Ecto neural progenitor cell (in vitro differentiated cells): ENCODE measurements at places on chromosomes 5 and 9.

DNA sequence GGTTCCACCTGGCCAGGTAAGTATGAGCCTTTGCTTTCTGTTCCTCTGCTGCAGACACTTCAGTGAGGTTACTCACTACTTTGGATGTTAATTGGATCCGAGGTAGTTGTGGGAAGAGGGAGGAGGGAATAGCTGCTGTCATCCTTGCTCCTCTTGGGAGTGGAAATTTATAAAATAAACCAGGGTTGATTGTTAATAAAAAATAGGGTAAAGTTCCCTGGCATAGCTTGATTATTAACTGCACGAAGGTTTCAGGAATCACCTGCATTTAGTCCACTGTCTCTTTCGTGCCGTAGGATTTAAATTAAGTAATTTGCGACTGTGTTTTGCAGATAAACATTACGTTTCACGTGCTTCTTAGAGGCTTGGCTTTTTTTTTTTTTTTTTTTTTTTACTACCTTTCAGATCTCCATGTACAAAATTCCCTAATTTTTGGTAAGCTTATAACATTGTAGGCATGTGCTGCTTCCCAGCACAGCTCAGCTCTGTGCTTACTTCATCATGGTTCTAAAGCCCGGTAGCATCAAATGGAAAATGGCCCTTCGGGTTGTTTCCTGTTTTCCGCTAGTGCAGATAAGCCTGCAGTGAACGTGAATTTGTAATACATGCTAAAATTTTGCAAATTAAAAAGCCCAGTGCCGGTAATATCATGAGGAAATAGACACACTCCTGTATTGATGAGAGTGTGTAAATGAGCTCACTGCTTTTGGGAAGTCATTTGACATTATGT lies 26.9 kb upstream of the LTC4S start:
- no peak for DNase-seq

DNA sequence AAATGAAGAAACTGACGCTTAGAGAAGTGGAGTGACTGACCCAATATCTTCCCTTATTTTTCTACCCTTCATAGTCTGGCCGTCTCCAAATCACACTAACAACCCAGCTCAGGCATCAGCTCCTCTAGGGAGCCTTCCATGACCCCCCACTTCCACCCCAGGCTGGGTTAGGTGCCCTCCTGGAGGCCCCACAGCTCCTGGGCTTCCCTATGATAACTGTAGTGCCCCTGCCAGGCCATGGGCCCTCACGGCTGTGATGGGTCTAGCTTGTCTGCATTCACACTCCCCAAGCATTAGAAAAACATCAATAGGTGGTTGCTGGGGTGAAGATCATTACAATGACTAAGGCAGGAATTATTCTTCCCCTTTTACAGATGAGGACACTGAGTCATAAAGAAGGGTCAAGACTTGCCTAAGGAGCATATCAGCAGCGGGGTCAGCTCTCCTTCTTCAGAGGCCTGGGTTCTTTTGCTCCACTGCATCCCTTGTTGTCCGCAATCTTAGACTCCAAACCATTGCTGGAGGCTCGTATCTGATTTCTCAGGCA lies 7.3 kb downstream of the CORO2A start:
- no peak for DNase-seq

DNA sequence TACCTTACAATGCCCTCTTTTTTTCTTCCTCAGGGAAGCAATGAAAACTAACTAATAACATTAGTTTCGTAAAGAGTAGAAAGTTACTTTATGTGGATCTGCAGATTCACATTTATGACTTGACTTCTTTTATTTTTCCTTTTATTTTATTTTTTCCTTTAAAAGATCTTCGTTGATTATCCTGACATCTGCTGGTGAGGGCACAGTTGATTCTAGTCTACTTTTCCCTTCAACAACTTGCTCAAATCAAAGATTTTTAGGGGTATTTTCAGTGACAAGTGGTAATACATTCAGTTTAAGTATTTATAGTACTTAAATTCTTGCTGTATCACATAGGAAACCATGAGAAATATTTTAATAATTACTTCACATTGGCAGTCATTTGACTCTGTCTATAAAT lies 4.9 kb downstream of the EDIL3 start:
- no peak for DNase-seq

DNA sequence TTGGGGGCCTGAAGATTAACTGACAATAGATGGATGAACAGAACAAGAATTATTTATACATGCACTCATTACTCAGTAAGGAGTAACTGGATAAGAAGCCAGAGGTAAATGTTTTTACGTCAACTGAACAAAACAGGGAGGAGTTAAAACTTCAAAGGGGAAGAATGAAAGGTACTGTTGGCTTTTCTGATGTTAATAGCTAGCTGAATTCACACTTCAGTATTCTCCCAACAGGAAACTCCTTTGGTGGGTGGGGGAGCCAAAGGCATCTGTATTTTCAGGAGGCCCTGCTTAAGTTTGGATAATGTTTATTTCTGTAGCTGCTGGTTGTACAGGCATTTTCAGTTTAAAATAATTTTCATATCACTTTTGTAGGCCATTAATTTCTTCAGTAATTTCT lies 23.2 kb upstream of the RFK start:
- DNase-seq, result no peak

DNA sequence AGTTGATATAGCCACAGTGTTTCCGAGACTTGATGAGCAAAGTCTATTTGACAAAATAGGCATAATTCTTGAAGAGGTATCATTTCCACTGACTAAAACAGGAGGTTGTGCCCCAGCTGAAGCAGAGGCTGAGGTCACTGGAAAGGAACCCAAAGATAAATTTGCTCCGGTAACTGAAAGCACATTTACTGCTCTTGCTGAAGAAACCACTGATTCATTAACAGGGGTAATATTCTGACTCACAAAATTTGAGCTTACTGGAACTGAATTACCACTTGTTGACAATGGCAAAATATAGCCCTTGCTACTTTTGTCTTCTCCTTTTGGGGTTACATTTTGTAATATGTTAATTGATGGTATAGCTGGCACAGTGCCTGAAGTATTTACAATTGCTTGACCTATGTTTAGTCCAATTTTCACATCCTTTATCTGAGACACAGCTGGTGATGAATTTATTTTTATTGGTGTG lies 30.2 kb downstream of the MLANA start:
- no peak for DNase-seq

DNA sequence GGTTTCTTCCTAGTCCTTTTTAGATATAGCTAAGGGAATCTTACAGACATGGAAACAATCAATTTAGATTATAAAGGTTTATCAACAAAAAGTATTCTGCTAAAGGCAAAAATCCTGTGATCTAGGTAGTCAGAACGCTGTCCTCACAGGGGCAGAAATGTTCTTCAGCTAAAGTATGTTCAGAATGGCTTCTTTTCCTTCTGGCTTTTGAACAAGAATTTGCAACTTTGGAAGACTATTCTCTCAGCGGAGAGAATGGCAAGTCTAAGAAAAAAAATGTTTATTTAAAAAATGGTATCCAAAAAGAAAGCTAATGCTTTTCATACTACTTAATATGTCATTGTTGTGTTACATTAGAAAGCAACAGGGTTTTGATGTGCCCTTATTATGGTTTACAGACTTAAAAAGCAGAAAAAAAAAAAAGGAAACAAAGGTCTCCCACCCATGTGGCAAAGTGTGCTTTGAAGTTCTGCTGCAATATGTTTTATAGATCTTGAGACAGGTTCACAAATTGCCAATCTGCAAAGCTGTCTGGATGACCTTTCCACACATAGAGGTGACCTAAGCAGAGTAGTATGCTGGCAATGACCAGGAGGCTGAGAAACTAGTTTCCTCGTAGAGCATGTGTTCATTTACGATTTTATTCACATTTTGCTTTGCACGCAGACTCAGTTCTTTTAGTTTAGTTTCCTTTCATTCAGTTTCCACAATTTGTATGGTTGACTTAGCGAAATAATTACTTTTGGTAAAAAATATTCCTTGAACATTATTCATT lies 45.1 kb upstream of the PJA2 start:
- DNase-seq, result no peak

DNA sequence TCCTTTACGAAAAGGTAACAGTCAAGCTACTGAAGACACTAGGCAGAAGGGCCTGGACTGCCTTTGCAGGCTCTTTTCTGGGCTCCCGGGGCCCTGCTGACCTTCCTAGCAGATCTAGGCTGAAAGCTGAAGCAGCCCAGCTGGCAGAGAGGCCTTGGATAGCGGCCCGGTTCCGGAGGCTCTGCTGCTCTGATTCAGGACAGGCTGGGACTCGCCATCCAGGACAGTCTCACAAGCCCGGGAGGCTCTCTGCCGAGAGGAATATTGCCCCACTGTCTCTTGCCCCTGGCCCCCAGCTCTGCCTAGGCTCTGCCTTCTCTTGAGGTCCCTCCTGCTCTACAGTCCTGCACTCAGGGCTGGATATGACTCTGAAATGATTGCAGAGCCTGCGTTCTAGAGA lies 67.8 kb downstream of the PSD2 start:
- DNase-seq, result no peak

DNA sequence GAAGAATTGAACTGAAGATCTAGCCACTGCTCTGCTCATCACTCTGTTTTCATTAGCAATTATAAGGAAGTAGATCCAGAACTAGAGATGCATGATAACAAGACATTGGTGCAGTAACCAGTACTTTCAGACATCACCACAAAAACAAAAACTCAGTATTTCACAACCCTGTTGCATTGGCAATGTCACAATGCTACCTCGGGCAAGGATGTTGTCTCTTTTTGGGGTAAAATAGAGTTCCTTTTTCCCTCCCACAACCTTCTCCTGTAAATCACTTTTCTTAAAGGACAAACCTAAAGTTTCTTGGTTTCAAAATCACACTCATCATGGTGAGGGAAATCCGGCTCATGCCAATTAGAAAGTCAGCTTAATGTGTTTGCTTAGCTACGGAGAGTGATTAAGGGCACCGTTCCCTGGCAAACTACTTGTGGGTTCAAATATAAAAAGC lies 420.1 kb upstream of the MEF2C start:
- DNase-seq, result no peak

DNA sequence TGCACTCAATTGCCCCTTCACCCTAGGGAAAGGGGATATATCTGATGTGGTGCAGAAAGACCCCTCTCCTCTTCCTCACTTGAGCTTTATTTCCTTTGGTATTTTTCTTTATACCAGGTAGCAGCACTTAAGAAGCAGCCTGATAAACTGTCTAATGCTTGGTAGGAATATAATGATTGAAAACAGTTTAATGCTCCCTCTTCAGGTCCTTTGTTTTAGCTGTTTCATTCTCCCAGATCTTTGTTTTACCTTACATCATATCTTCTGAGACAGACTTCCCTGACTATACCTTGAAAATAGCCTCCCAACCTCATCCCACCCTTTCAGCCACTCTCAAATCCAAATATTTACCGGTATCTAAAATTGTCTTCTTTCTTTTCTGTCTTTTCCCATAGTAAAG lies 87.9 kb downstream of the NUDT12 start:
- no peak for DNase-seq

- no peak for DNase-seq
Measured at GRCh38 chr5:140223567-140223966, 48.6 kb downstream of the CYSTM1 start.

- DNase-seq, result no peak
Measured at GRCh38 chr9:132997591-132997990, 19.1 kb downstream of the GFI1B start.

DNA sequence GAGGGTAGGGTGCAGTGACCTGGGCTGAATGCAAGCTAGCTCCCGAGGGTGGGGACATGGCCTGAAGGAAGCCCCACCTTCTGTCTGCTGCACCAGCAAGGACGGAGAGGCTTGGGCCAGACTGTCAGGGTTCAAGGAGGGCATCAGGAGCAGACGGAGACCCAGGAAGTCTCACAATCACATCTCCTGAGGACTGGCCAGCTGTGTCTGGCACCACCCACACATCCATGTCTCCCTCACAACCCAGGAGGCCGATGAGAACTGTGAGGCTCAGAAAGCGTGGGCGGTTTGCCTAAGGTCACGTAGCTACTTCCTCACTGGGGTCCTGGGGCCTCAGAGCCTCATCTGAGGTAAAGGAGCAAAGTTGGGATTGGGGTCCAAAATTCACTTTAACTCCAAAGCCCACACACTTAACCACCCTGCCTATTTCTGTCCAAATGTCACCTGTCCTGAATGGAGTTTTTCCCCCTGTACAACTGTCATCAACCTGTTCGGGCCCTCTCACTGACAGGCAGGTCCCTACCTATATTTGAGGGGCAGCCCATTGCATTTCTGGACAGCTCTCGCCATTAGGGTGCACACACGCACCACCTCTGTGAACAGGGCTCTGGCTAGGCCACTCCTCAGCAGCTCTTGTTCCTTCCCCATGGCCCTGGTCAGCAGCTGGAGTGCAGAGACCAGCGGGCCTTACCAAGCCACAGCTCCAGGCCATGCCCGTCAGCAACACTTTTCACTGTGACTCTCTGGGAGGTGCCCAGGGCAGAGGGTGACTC lies 3.4 kb downstream of the IL13 start:
- DNase-seq, result no peak

GRCh38 chr9:134178768-134179551 lies 14.6 kb upstream of the RNU6ATAC start:
- no peak for DNase-seq

DNA sequence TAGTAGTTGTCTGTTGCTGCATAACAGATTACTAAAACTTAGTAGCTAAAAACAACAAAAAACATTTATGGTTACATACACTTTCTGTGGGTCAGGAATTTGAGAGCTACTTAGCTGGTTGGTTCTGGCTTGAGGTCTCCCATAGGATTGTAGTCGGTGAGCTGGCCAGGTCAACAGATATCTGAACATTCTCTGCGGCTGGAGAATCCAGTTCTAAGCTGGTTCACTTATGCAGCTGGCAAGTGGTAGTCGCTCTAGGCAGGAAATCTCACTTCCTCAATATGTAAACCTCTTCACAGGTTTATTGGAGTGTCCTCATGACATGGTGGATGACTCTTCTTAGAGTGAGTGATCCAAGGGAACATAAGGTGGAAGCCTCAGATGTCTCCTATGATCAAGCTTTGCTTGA lies 65.7 kb upstream of the TNFAIP8 start:
- DNase-seq, result no peak

DNA sequence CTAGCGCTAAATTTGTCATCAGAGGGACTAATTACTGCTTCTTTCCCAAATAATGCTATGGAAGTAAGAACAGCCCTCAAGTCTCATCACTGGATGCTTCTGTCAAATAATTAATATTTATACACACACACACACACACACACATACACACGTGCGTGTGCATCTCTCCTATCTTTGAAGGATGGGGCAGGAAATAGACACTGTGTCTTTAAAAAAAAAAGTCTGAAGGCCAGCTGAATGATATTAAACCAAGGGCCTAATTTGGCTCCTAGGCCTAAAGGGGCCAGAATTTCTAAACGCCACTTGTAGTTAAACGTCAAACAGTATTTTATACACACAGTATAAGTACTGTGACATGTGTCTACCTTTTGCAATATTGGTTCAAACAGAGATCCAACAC lies 3.3 kb downstream of the SLF1 start:
- DNase-seq, result no peak

- DNase-seq, result peak; percentile 77
Measured at GRCh38 chr9:90102292-90102901, 497.6 kb downstream of the GADD45G start.

DNA sequence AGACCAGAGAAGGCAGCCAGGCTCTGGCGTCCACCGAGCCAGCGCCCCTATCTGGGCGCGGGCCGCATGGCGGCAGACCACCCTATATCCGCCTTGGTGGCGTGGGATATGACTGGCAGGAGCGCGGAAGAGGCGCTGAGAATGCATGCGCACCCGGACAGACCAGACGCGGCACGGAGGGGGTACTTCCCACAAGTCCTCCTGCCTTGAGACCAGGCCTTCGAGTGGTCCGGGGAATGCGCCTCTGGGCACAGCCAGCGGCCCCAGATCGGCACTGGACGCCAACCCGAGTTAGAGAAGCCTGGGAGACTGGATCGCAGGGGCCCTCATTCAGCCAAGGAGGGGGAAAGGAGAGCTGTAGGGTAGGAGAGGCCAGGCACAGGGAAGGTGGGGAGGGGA lies 2.5 kb upstream of the LMX1B start:
- DNase-seq, result no peak
